Natural killer cell treated with Interleukin-12 subunit alpha and Interleukin-12 subunit beta and Interleukin-15 and Interleukin-18, amount 100 ng/mL, for 72 hours (primary cell): ENCODE measurements at places on chromosomes 1 and 21. TPM values are rescaled to one million over a fixed set of nuclear protein-coding genes. Genes with fewer than 3 reads are reported as not detected.
A peak's percentile ranks its signal among the peaks of the same experiment; 100 is the strongest.

DNA sequence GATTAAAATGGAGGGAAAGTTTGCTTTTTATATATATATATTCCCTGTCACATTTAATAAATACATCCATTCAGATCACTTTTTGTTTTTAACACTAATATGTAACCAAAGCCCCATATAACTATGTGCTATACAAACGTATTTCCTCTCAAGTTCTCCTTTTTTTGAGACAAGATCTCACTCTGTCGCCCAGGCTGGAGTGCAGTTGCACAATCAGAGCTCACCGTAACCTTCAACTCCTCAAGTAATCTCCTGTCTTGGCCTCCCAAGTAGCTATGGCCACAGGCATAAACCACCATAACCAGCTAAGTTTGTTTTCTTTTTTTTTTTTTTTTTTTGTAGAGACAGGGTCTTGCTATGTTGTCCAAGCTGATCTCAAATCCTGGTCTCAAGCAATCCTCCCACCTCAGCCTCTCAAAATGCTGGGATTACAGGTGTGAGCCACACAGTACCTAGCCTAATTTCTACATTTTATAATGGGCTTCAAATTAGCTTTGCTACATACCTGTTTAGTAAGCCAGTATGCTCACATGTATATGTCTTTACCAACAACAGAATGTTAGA, 120.0 kb downstream of the TGFBR3 start:
- peak overlapping the region; percentile 27 for H3K4me3 ChIP-seq
- H3K36me3 ChIP-seq = peaks cover 31% of the 10 kb centered on the region

DNA sequence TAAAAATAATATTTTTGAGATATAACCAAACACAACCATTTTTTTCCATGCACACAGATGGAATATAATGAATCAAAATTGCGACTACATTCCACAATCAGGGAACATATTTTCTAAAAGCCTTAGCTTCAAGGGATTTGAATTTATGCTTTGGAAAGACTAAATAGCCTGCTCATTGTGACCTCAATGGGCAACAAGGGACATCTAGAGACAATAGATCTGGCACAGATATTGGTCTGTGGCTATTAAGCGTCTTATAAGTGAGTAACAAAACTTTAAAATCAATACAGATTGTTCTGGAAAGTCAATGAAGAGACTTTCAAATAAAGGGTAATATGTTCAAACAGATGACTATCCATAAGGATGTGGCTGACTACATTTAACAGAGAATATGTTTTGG, 660.6 kb upstream of the ADGRL4 start:
- no peak overlapping the region for H3K4me3 ChIP-seq
- DNase-seq = no peak
- H3K4me1 ChIP-seq = no peaks in the 10 kb centered on the region
- H3K27ac ChIP-seq = no peak overlapping the region
- H3K36me3 ChIP-seq = no peaks in the 10 kb centered on the region

The CRYBG2 gene
- not detected for total RNA-seq

- no peak overlapping the region for H3K4me3 ChIP-seq
- no peak for DNase-seq
- H3K36me3 ChIP-seq = no peaks in the 10 kb centered on the region
Measured at GRCh38 chr1:23194119-23194984, 22.9 kb downstream of the HTR1D start.

DNA sequence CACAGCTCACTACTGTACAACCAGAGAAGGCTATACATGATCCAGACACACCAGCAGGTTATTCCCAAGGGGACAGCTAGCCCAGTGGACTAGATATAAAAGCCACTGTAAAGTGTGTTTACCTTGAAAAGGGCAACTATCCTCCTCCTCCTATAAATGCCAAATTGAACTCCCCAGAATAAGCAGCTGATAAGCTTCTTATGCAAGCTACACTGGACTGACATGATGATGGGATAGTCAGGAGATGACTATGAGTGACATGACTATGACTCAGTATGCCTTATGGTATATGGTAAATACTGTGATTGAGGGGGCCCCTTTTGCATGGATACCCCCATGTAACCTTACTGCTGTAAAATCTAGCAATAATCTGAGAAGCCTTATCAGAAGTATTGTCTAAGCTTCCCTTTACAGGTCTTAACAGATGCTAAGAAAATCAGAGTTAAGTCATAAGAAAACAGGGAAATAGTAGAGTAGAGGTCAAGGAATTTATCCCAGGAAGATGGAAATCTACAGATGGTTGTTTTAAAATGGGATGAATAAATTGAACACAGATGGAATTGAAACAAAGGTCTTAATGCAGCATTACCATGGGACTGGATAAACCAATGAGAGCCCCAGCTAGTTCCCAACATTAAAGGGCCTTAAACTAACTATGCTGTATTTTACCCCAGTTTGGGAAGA, 55.8 kb downstream of the TRIM33 start:
- no peak overlapping the region for H3K27ac ChIP-seq
- no peak overlapping the region for H3K4me3 ChIP-seq
- H3K36me3 ChIP-seq = peaks cover 36% of the 10 kb centered on the region
- DNase-seq = no peak
- peaks cover 29% of the 10 kb centered on the region for H3K4me1 ChIP-seq
- no peaks in the 10 kb centered on the region for H3K27me3 ChIP-seq

DNA sequence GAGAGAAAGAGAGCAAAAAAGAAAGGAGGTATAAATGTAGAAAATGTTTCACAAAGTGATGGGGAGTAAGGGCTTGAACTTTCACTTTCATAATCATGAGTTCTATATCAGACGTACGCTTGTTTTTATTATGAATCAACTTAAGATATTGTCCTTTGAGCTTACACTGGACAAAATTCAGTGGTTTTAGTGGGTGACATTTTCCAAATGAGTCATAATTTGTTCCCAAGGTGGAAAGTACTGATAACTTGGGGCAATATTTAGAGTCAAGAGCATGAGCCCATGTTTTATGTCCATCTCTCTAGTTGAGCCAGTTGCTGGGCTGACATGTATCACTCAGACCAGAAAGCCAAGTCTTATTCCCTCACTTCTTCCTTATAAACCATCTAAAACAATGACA, 161.6 kb downstream of the CHRM3 start:
- H3K4me1 ChIP-seq = peaks cover 16% of the 10 kb centered on the region
- no peak for DNase-seq
- H3K36me3 ChIP-seq = peaks cover 4% of the 10 kb centered on the region
- peak overlapping the region; percentile 43 for H3K4me3 ChIP-seq
- no peaks in the 10 kb centered on the region for H3K27me3 ChIP-seq
- peak overlapping the region; percentile 17 for H3K27ac ChIP-seq
